ENCODE measurements at places on chromosomes 12 and 14. TPM values are rescaled to one million over a fixed set of nuclear protein-coding genes. Genes with fewer than 3 reads are reported as not detected.
A peak's percentile ranks its signal among the peaks of the same experiment; 100 is the strongest.

The FMNL3 gene
- 43.8 TPM for total RNA-seq

The DENND5B gene
- total RNA-seq = 0.33 TPM

The IL26 gene
- total RNA-seq = not detected

The KRT6A gene
- total RNA-seq = not detected

The SOAT2 gene
- 9.8 TPM for total RNA-seq

The ENDOU gene
- total RNA-seq = not detected

The SLC2A14 gene
- 0.11 TPM for total RNA-seq

The C14orf180 gene
- not detected for total RNA-seq

The FOXG1 gene
- total RNA-seq = not detected

The DACT1 gene
- 0.65 TPM for total RNA-seq

DNA sequence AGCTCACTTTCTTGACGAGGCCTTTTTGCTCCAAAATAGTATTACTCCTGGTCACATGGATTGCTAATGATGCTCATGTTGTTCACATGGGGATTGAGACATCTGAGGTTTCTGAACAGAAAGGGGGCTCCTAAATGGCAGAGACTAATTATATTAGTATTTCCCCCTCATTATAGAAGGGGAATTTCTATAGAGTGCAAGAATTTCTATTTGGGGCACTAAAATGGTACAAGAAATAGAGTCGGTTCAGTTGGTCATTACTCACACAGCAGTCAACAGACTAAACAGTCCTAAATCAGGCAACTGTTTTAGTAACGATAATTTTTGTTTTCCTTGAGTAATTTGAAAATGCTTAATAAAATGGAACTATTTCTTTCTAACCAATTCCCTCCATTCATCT is 108.9 kb downstream of the DACT1 start:
- H3K36me3 ChIP-seq = no peaks in the 10 kb centered on the region
- no peak for DNase-seq
- H3K4me3 ChIP-seq = no peak overlapping the region
- peaks cover 7% of the 10 kb centered on the region for H3K27me3 ChIP-seq
- H3K27ac ChIP-seq = no peak overlapping the region

- no peaks in the 10 kb centered on the region for H3K4me1 ChIP-seq
- H3K27ac ChIP-seq = no peak overlapping the region
- no peaks in the 10 kb centered on the region for H3K36me3 ChIP-seq
- DNase-seq = no peak
- H3K4me3 ChIP-seq = no peak overlapping the region
- H3K27me3 ChIP-seq = peaks cover 2% of the 10 kb centered on the region
Measured at GRCh38 chr12:91133871-91134270, 22.6 kb upstream of the LUM start.

DNA sequence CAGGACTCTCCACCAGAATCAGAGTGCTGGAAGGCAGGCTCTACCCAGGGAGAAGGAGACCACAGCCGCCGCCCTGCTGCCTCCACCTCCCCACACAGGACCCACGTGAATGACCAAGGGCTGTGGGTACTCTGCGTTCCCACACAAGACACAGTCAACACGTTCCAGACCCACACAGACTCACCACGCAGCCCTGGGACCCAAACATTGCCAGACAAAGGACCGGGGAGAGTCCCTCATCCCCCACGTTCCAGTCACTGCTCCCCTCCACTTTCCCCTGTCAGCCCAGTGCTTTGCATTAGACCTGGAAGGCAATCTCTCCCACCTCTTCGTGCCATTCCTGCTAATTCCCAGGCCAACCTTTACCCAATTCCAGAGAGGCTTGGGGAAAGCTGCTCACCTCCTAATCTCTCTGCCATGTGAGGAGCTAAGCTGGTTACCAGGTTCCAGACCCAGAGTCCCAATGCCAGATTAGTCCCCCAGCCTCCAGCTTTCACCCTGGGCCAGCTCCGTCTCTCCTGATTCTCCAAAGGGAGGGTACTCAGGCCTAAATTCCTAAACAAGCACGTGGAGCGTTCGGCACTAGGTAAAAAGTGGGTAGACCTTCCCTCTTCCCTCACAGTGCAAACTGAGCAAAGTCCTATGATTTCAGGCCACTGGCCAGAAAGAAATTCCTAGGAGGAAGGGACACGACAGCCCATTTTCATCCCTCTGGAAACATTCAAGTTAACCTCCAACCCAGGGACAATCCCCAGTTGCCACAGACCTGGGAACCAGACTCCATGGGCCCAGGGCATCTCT is 4.9 kb downstream of the SLC6A13 start:
- H3K27me3 ChIP-seq = peaks cover 13% of the 10 kb centered on the region
- no peak overlapping the region for H3K4me3 ChIP-seq
- H3K4me1 ChIP-seq = no peaks in the 10 kb centered on the region
- no peaks in the 10 kb centered on the region for H3K36me3 ChIP-seq
- H3K27ac ChIP-seq = no peak overlapping the region
- DNase-seq = no peak

GRCh38 chr14:68271913-68272391 is 452.4 kb downstream of the RAD51B start:
- no peak overlapping the region for H3K4me3 ChIP-seq
- H3K27ac ChIP-seq = no peak overlapping the region
- H3K4me1 ChIP-seq = peaks cover 37% of the 10 kb centered on the region
- no peaks in the 10 kb centered on the region for H3K27me3 ChIP-seq
- DNase-seq = no peak

DNA sequence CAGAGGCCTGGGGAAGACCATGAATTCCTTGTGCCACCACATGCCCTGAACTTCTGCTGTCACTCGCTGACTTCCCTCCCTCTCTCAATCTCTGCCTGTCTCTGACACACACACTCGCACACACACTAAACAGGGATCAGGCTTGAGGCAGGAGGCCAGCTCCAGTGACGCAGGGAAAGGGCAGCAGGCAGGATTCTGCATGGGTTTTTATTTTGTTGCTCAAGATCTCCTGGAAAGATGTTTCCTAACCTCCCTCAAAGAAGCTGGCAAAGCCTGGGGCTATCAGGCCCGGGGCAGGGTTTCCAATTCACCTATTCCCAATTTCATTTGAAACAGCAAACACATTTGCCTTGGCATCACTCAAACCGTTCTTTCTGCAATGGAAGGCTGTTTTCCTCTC is 27.7 kb upstream of the PEX5 start:
- no peak for DNase-seq
- no peak overlapping the region for H3K4me3 ChIP-seq
- H3K4me1 ChIP-seq = peaks cover 6% of the 10 kb centered on the region
- H3K27me3 ChIP-seq = peaks cover 29% of the 10 kb centered on the region
- H3K27ac ChIP-seq = no peak overlapping the region
- H3K36me3 ChIP-seq = no peaks in the 10 kb centered on the region

DNA sequence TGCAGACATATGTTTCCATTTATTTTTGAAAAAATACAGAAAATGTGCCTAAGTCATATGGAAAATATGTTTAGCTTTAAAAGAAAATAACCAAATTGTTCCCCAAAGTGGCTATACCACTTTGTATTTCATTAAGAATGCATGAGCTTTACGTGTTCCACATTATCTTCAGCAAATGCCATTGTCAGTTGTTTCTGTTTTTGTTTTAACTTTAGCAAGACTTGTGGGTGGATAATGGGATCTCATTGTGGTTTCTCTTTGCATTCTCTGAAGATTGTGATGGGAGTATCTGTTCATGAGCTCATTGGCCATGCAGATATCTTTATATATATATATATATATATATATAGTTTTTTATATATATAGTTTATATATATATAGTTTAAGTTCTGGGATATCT is 181.5 kb downstream of the CCER1 start:
- H3K4me1 ChIP-seq = no peaks in the 10 kb centered on the region
- H3K27ac ChIP-seq = no peak overlapping the region

- DNase-seq = no peak
- H3K4me1 ChIP-seq = no peaks in the 10 kb centered on the region
- H3K4me3 ChIP-seq = no peak overlapping the region
- no peaks in the 10 kb centered on the region for H3K36me3 ChIP-seq
Measured at GRCh38 chr12:62916632-62917425, 18.1 kb downstream of the PPM1H start.

DNA sequence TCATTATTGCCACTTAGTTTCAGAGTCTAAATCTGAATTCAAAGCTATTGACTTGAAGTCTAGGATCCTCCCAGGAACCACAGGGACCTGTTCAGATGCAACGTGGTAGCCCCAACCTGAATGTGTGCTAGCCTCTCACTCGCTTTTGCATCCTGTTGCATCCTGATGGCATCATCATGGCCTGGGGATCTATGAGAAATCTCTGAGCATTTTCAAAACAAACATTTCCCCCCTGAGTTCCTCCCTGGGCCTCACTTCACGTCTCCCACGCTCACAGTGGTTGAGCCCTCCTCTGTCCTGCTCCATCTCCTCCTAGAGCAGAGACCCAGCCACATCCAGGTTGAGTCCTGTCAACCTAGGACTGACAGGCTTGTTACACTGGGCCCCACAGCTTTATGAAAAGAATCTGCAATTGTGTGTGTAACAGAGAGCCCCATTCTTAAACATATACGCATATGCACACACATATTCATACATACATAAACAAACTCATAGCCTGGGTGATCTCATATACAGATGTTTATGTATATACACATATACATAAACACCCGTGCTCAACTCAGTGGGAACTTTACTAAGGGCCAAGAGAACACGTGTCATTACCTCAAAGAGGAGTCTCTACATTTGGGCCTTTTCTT is 5.4 kb upstream of the KRT72 start:
- no peak for DNase-seq
- peaks cover 2% of the 10 kb centered on the region for H3K36me3 ChIP-seq
- peaks cover 3% of the 10 kb centered on the region for H3K27me3 ChIP-seq
- no peak overlapping the region for H3K27ac ChIP-seq
- peaks cover 41% of the 10 kb centered on the region for H3K4me1 ChIP-seq

- peaks cover 17% of the 10 kb centered on the region for H3K27me3 ChIP-seq
- peaks cover 29% of the 10 kb centered on the region for H3K4me1 ChIP-seq
- peak; percentile 57 for DNase-seq
- no peaks in the 10 kb centered on the region for H3K36me3 ChIP-seq
- H3K4me3 ChIP-seq = peak overlapping the region; percentile 96
Measured at GRCh38 chr12:122836027-122836921, 1.0 kb downstream of the HIP1R start.

- H3K4me1 ChIP-seq = peaks cover 10% of the 10 kb centered on the region
- peak; percentile 75 for DNase-seq
Measured at GRCh38 chr12:124566997-124567672, at the start of gene NCOR2. Gene NCOR2 (minus strand): TSS chr12:124567612. CDS start chr12:124495251, 72,361 bp downstream.

DNA sequence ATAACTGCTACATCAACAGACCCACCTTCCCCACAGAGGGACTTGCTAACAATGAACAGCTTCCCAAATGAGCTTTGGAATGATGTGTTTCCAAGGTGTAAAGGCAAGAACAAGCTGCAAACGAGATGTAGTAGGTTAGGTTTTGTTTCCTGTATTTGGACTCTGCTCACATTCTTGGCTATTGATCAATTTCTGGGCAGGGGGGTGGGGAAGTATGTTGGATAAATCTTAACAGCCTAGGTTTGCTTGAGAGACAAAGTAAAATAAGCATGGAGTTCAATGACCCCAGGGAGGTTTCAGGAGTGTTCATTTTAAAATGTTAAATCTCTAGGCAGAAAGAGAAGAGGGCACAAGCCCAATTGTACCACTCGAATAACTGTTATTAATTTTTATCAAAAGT is 146.6 kb downstream of the DPY19L2 start:
- H3K4me3 ChIP-seq = no peak overlapping the region
- no peaks in the 10 kb centered on the region for H3K4me1 ChIP-seq
- no peaks in the 10 kb centered on the region for H3K27me3 ChIP-seq
- no peak overlapping the region for H3K27ac ChIP-seq
- no peaks in the 10 kb centered on the region for H3K36me3 ChIP-seq

- peaks cover 26% of the 10 kb centered on the region for H3K36me3 ChIP-seq
- H3K27ac ChIP-seq = no peak overlapping the region
- peaks cover 25% of the 10 kb centered on the region for H3K4me1 ChIP-seq
- no peak overlapping the region for H3K4me3 ChIP-seq
Measured at GRCh38 chr14:60276347-60276746, 27.3 kb downstream of the PPM1A start.

DNA sequence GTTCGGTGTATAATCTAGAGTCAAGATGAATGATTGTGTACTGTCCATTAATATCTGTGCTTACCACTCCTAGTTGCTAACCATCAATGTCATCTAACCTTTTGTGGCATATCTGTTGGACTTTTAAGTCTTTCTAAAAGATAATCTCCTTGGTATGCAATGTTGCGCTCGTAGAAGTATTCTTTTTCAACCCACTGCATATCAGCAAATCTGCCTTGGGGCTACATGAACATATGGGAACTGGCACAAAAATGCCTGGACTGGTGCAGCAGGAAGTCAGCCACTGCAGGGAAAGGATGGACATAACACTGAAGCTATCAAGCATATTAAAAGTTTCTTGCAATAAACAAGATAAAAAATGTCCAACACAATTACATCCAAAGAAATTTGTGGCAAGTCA is 124.3 kb upstream of the SLC38A4 start:
- H3K27me3 ChIP-seq = peaks cover 10% of the 10 kb centered on the region
- H3K4me3 ChIP-seq = no peak overlapping the region
- DNase-seq = no peak
- H3K4me1 ChIP-seq = peaks cover 2% of the 10 kb centered on the region

GRCh38 chr12:27396216-27396815 is 50.2 kb upstream of the SMCO2 start:
- H3K27me3 ChIP-seq = peaks cover 6% of the 10 kb centered on the region
- no peak overlapping the region for H3K27ac ChIP-seq
- no peaks in the 10 kb centered on the region for H3K4me1 ChIP-seq
- no peak overlapping the region for H3K4me3 ChIP-seq
- H3K36me3 ChIP-seq = peaks cover 16% of the 10 kb centered on the region

DNA sequence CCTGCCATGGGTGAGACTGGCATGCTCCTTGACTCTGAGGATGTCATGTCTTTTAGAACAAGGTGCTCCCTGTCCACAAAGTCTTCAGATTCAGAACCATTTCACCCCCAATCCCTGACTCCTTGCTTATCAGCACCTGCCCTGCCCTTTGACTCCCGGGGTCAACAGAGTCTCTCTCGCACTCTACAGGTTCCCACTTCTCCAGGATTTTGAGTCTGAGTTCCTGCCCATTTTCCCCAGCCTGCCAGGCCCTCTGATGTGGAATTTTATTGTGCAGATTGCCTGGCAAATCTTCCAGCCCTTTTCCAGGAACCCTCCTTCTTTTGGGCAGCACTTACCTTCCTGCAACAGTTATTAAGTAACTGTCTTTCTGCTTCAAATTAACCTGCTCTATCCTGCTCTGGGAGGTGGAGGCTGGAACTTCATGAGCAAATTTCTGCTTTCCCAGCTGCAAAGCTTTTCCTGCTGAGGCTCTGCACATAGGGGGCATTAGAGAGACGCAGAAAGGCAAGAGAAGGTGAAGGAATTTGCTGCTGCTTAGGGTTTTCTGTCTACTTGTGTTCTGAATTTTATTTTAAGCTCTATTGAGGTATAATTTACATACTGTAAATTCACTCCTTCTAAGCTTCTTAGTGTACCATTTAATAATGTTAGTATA is 259.1 kb downstream of the PCNX1 start:
- no peak for DNase-seq
- H3K4me1 ChIP-seq = peaks cover 28% of the 10 kb centered on the region
- no peak overlapping the region for H3K4me3 ChIP-seq
- peaks cover 2% of the 10 kb centered on the region for H3K36me3 ChIP-seq

DNA sequence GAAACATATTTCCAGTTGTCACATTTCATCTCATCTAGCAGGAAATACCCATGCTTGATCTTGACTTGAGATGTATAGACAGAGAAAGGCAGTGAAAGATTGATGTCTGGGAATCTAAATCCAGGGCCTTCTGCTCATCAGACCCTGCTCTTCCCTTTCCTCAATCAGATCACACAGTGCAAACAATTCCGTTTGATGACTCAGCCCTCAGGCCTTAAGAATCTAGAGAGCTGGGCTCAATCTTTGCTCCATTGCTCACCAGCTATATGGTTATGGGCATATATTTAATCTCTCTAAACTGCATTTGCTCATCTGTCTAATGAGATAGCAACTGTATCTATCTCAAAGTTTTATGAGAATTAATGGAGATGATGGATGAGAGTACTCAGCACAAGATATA is 201.8 kb upstream of the CCDC196 start:
- H3K36me3 ChIP-seq = no peaks in the 10 kb centered on the region
- no peaks in the 10 kb centered on the region for H3K27me3 ChIP-seq
- DNase-seq = no peak
- no peak overlapping the region for H3K27ac ChIP-seq
- H3K4me3 ChIP-seq = no peak overlapping the region
- no peaks in the 10 kb centered on the region for H3K4me1 ChIP-seq
